ENCODE measurements at places on chromosomes 16 and 17.

DNA sequence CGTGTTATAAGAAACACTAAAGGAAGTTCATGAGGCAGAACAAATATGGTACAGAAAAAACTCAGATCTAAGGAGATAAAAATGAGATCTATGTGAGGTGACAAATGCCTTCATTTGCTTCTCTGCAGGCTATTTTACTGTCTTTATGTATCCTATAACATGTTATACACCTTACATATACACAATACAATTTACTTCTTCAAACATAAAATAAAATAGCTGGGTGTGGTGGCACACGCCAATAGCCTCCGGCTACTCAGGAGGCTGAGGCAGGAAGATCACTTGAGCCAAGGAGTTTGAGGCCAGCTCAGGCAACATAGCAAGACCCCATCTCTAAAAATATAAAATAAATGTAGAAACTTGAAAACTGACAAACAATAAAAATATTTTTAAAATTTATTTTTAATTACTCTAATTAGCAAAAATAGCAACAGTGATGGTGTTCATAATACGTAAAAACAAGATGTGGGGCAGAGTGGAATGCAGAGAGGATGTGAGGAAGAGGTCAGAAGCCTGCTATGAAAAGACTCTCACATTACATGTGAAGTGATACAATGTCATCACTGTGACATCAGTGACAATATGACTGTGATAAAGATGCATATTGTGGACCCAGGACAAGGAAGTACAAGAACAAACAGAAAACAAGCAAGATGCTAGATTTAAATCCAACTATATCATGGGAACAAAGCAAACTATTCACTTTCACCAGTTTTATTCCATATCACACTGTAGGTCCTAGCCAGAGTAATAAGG, 31.0 kb downstream of the VPS53 start:
- no peak for DNase-seq

GRCh38 chr16:62201911-62202310, 165.7 kb upstream of the CDH8 start:
- no peak for DNase-seq

- DNase-seq: no peak
These were observed 2.8 kb upstream of the STAT5A start for GRCh38 chr17:42285346-42286050.

DNA sequence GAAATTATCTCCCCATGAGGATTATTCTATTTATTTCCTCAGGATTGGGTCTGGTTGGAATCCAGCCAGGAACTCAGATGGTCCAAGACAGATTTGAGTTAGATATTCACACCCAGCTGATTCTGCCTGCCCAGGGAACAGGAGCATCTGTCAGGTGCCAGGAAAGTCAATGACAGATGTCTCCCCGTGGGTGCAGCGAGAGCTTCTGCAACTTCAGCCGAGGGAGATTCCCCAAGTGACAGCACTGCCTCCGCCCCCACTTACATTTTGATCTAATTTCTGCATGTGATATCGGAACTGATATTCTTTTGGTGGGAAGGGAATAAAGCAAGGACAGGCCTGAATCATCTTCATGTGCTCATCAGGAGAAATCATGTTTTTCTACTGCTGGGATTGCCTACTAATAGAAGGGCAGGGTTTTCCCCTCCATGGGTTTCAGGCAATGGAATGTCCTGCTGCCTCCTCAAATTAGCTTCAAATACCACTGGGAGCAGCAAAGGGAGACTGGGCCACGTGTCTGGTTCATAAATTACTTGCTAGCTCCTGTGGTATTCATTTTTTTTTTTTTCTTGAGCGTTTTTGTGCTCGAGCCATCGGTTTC, 15.7 kb upstream of the DHX8 start:
- no peak for DNase-seq

- no peak for DNase-seq
These were observed 29.9 kb downstream of the PIK3R6 start for GRCh38 chr17:8837563-8838075.

- DNase-seq: no peak
These were observed at the start of gene GLTPD2 for GRCh38 chr17:4788807-4789700. Gene GLTPD2 (plus strand): TSS chr17:4788964. CDS start chr17:4789012, 48 bp downstream.

GRCh38 chr16:6929868-6930267, 402.8 kb upstream of the RBFOX1 start:
- no peak for DNase-seq

DNA sequence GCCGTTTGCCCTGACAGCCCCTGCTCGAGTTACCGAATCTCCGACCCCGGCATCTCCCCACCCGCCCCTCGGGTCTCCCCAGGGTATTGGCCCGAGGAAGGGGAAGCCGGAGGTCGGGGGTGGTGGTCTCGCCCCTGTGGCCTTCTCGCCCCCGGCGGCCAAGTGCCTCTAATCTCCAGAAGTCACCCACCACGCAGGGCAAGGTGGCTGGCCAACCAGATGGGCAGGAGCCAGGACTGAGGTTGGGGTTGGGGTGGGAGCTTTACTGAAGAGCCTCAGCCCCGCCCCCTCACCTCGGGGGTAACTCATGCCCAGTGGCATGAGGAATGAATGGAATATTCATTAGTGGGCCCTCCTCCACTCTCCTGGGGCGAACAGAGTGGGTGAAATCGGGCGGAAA, 637 bp downstream of the DHRS11 start:
- DNase-seq: no peak

DNA sequence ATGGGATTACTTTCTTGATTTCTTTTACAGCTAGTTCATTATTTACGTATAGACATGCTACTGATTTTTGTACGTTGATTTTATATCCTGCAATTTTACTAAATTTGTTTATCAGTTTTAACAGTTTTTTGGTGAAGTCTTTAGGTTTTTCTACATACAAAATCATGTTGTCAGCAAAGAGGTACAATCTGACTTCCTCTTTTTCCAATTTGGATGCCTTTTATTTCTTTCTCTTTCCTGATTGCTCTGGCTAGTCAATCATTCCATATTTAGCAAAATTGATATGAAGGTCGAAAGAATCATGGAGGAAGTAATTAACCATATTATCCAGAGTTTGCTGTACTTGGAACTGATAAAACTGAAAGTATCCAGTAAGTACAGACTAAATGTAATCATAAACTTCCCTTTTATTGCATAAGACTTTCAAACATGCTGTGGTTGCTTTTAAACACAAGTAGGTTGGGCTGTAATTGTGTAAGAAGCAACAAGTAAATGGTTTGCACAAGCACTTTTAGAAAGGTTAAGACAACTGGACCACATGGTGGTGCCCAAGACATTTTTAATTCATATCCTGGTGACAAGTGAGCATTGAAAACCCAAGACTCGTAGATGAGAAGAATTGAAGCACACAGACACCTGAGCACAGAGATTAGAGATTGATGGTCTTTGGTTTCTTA, 8.4 kb downstream of the GDE1 start:
- no peak for DNase-seq

Data from SW 1271 (cell line).